Activated B cell treated with CpG ODN at 0.5 μM for 24 hours (primary cell): ENCODE measurements at places on chromosomes 5 and 9.

GRCh38 chr5:54205453-54205852 is 104.9 kb downstream of the ARL15 start:
- DNase-seq, result no peak

GRCh38 chr5:145160679-145161078 is 674.5 kb downstream of the PRELID2 start:
- DNase-seq, result no peak

DNA sequence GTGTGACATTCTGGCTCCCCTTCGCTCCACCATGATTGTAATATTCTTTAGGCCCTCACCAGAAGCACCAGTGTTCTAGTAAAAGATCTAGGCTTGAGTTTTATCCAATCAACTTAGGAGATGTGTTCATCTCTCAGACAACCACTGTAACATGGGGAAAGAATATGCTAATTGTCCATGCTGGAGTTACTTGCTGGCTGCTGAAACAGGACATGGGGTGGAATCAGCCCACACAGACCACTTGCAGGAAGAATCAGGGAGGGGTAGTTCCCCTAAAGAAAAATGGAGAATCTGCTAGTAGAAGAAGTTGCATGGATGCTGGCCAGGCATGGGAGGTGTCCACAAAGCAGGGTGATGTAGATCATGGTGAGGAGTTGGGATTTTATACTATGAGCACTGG is 86.2 kb downstream of the FEM1C start:
- no peak for DNase-seq

- DNase-seq, result no peak
Measured at GRCh38 chr5:158754018-158754514, 345.6 kb downstream of the EBF1 start.

DNA sequence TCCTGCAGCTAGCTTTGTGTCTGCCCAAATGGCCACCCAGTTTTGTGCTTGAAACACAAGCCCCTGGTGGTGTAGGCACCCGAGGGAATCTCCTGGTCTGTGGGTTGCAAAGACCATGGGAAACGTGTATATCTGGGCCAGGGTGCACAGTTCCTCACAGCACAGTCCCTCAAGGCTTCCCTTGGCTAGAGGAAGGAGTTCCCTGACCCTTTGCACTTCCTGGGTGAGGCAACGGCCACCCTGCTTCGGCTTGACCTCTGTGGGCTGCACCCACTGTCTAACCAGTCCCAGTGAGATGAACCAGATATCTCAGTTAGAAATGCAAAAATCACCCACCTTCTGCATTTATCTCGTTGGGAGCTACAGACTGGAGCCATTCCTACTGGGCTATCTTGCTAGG is 865.0 kb upstream of the ACO1 start:
- DNase-seq, result no peak

GRCh38 chr9:118000581-118000980 is 296.4 kb downstream of the TLR4 start:
- no peak for DNase-seq

GRCh38 chr5:113050721-113051382 is 74.3 kb downstream of the DCP2 start:
- DNase-seq, result no peak

- no peak for DNase-seq
Measured at GRCh38 chr5:115875447-115875846, 33.7 kb downstream of the AP3S1 start.

- no peak for DNase-seq
Measured at GRCh38 chr5:55306641-55307382, 682 bp downstream of the DHX29 start.

GRCh38 chr5:103774721-103775120 is 212.1 kb upstream of the NUDT12 start:
- DNase-seq, result no peak

GRCh38 chr5:166370928-166371690 is 1920.3 kb upstream of the WWC1 start:
- no peak for DNase-seq

DNA sequence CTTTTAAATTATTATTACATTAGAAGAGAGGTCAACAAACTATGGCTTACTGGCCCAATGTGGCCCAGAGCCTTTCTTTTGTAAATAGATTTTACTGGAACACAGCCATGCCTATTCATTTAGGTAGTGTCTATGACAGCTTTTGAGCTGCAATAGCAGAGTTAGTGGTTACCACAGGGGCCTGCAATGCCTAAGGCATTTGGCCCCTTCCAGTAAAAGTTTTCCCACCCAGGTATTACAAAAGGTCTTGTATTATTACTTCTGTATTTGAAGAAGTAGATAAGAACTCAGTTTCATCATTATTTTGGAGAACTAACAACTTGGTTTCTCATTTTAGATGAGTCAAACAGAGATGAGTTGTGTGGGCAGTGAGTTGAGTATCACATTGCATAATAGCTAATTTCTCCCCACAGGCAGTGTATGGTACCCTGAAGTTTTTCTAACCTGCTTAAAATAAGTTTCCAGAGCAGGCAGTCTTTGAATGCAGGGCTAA is 9.5 kb downstream of the MTRR start:
- DNase-seq, result no peak

GRCh38 chr5:40364441-40364840 is 315.3 kb upstream of the PTGER4 start:
- no peak for DNase-seq

GRCh38 chr9:127660886-127661741 is 45.7 kb upstream of the CFAP157 start:
- DNase-seq, result no peak

- DNase-seq, result no peak
Measured at GRCh38 chr9:96073531-96074480, 198.3 kb downstream of the ERCC6L2 start.

DNA sequence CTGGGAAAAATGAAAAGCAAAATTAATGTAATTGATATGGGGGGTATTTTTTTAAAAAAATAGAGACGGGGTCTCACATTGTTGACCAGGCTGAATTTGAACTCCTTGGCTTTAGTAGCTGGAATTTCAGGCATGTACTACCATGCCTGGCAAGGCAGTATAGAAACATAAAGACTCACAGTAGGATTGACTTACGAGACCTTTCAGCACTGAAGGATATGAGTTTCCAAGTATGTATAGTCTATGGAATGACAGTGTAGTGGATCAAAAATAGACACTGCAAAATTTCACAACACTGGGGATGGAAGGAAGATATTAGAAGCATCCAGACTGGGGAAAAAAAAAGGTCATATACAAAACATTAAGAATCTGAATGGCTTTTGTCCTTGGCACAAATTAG is 6.8 kb downstream of the DCP2 start:
- DNase-seq, result no peak

DNA sequence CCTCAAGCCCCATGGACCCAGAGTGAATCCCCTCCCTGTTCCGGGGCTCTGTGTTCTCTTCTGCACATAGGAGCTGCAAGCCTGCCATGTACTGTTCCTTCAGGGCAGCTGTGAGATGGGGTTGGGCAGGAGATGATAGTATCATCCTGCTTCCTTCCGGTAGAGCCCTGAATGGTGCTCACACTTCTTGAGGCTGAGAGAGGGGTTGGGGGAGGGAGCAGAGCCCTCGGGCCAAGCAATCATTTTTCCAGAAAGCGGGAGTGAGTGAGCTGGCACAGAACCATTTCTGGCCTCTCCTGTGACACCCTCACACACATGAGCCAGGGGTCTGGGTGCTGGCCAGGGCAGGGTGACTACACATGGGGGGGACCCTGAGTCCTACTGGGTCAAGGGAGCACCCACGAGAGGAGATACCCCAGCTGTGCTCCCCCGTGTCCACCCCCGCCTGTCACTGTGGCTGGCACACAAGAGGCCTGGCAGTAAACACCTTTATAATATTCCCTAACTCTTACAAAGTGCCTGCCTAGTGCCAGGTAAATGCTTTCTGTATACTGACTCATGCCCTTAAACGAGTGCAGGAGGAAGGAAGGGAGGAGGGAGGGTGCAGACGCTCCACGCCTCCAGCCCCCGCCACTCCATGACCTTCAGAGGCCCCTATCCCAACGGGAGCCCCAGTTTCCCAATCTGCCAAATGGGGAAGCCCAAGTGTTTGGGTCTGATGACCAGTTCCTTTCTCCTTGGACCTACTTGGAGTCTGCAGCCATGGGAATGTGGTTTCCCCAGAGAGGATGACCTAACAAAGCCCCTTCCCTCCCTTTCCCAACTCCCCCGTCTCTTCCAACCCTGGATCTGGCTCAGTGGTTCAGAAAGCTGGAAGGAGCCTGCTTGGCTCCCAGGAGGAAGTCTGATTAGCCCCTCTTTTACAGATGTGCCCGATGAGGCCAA is 15.5 kb downstream of the AKNA start:
- no peak for DNase-seq
